ENCODE measurements at places on chromosomes 16 and 17.

GRCh38 chr16:19167710-19168370 is at the start of gene SYT17:
Gene SYT17, plus strand, starts transcription at chr16:19168240. Its CDS starts 407 bp downstream, at chr16:19168647.
- DNase-seq: no peak

GRCh38 chr17:42045719-42046118 is 4.7 kb downstream of the C17orf113 start:
- no peak for DNase-seq

GRCh38 chr16:27264151-27264550 is 4.4 kb downstream of the NSMCE1 start:
- DNase-seq: no peak

- no peak for DNase-seq
These were observed 17.1 kb upstream of the NAGLU start for GRCh38 chr17:42518755-42519545.

DNA sequence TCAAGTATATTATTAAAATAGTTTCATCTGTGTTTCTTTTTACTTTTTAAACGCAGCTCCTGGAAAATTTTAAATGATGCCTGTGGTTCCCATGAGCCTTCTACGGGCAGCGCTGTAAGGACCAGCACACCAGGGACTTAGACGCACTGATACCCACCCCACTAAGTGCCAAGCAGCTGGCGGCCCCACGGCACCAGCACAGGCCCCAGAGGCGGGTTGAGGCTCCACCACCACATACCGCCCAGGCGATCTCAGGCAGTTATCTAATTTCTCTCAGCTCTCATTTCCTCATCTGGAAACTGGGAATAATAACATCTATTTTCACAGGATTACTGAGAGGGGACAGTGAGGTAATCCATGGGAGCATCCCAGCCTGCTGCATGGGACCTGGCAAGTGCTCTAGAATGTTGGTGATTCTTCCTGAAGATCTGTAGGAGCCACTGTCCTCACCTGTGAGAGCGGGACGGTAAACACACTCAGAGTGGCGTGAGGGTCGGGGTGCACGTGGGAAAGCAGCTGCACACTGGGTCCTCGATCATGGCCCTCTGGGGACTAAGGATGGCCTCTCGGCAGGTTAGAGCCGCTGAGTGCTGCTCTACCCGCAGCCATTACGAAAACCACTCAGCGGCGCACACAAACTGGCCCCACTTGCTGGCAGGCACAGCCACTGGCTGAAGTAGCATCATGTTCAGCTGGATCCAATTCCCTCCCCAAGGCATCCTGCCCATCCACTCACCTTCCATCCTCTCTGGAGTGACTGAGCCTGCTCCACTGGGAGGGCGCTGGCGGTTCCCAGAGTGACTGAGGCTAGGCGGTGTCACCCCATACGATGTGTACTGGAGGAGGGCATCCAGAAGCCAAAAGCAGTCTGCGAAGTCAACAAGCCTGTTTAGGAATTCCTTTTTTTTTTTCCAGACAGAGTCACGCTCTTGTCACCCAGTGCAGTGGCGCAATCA is 17.6 kb upstream of the SLC38A8 start:
- no peak for DNase-seq

- DNase-seq: no peak
These were observed 24.8 kb downstream of the RANBP10 start for GRCh38 chr16:67781565-67781921.

DNA sequence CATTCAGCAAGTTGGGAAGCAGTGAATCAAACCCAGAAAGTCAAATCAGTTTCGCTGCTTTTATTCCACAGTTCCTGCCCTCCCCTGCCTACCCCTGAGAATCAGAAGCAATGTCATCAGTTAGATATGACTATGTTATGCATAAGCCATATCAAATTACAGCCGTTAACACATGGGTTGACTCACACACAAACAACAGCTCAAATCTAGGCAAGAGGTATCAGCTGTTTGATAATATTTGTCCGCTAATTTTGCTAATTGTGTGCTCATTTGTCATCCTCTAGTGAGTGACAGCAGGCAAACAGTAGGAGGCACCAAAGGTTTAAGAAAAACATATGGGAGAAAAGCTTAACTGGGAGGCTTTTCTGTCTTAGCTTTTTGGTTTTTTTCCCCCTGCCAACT is 327.4 kb upstream of the CCL2 start:
- DNase-seq: no peak

DNA sequence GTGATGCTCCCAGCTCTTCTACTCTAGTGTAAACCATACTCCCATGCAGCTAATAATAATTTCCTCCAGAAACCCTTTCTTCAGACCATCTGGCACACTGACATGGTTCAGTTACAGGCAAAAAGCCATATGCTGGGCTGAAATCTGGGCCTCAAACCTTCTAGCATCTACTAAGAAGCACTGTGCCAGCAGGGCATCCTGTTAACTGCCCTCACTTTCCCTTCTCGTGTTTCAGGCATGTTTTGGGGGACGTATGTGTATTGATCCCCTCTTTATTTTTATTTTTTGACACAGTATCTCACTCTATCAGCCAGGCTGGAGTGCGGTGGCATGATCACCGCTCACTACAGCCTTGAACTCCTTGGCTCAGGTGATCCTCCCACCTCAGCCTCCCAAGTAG is 33.3 kb downstream of the STAT5A start:
- no peak for DNase-seq

GRCh38 chr17:49031965-49032928 is 35.1 kb downstream of the IGF2BP1 start:
- no peak for DNase-seq

DNA sequence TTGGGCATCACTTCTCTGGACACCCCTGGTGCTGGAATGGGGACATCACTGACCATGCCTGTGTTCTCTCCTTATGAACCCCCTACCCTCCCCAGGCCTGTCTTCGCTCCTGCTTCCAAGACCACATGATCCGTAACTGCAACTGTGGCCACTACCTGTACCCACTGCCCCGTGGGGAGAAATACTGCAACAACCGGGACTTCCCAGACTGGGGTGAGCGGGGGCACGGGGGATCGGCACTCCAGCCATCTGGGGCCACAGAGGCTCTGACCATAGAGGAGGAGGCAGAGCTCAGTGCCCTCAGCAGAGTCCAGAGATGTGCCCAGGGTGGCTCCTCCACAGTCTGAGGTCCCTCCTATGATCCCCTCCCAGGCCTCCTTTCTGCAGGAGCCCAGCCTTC is 73.5 kb downstream of the SCNN1B start:
- DNase-seq: no peak

- DNase-seq: no peak
These were observed 191.1 kb downstream of the C16orf78 start for GRCh38 chr16:49564496-49565229.

- DNase-seq: no peak
These were observed 83.2 kb downstream of the C16orf78 start for GRCh38 chr16:49456763-49457162.

DNA sequence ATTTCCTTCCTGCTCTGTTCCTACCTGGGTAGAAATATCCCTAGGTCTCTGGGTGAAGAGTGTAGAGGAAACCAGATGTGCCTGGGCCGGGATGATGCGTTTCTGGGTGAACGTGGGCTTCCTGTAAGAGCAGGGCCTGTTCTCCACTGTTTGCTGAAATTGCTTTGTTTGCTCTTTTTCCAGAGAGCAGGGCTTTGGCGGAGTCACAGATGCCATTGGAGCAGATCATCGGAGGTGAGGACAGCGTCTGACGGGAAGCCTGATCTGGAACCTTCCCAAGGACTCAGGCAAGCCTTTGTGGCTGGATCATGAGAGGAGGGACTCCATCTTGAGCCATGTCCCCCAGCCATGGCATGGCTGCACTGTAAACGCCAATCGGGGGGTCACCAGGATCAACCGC is 15.4 kb downstream of the DHODH start:
- no peak for DNase-seq

- DNase-seq: no peak
These were observed 211.7 kb upstream of the CHMP6 start for GRCh38 chr17:80779961-80780380.

DNA sequence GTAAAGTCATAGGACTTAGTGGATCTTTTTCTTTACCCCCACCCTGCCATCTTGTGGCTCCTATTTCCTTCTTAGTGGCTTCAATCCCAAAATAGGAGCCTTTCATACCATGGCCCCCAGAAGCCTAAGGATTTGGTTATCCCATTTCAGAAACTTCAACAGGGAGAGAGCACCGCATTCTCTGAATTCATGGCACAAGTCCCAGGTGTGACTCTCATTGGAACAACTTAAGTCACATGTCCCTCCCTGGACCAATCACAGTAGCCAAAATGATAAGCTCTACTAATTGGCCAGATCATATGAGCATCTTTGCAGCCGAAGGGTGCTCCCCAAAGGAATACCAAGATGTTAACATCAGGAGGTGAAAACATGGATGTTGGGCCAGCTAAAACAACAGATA is 43.2 kb downstream of the AXIN2 start:
- no peak for DNase-seq

DNA sequence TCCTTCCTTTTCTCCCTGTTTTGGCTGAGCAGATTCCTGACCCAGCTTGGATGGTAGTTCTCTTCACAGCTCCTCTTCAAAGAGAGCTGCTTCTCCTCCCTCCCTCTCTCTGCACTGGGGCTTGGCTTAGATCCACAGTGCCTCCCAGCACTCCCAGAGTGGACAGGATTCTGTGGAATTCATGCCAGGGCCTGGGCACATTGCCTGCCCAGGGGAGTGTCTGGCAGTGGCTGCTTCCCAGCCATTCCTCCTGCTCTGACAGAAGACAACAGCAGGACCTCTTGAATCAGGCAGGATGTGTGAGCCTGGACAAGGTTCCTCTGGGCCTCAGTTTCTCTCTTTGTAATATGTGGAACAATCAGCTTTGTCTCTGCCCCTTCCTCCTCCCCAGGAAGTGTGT is 4.5 kb upstream of the MMP28 start:
- no peak for DNase-seq

DNA sequence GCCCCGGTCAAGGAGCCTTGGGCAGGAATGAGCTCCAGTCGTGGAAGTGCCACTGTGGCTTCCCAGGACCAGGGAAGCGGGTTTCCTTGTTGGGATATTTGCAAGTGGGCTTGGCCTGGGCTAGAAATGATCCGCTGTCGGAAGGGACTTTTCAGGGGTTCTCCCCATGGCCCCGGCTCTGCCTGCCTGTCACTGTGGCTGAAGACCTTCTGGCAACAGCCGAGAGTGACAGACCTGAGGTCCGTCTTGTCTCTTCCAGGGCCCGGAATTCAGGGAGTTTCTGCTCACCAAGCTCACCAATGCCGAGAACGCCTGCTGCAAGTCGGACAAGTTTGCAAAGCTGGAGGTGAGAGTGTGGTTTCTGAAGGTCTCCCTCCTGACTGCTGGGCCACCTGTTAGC is 57.7 kb downstream of the OR1D5 start:
- no peak for DNase-seq

GRCh38 chr16:8548166-8548565 is 42.1 kb downstream of the TMEM114 start:
- DNase-seq: no peak

GRCh38 chr16:67884-68789 is 4.3 kb downstream of the RHBDF1 start:
- no peak for DNase-seq

DNA sequence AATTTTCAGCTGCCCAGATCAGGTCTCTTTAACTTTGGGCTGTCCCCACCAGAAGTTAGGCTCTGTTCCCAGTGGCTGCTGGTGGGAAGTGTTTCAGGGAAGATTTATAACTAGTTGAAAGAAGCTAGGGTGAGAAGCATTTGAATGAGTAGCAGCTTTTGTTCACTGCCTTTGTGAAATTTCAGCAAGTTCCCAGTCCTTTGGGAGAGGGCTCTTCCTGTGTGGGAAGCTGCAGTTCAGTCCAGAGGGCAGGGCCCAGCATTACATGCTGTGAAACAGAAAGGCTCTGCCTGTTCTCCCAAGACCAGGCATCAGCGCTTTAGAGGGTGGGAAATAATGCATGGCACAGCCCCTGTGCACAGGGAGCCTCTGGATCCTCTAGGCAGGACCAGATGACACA is 17.8 kb downstream of the PROCA1 start:
- DNase-seq: no peak

- DNase-seq: no peak
These were observed 7.8 kb downstream of the NR1D1 start for GRCh38 chr17:40092581-40092980.
